Endodermal cell (in vitro differentiated cells): ENCODE measurements at places on chromosomes 12 and 14. TPM values are rescaled to one million over a fixed set of nuclear protein-coding genes. Genes with fewer than 3 reads are reported as not detected.

DNA sequence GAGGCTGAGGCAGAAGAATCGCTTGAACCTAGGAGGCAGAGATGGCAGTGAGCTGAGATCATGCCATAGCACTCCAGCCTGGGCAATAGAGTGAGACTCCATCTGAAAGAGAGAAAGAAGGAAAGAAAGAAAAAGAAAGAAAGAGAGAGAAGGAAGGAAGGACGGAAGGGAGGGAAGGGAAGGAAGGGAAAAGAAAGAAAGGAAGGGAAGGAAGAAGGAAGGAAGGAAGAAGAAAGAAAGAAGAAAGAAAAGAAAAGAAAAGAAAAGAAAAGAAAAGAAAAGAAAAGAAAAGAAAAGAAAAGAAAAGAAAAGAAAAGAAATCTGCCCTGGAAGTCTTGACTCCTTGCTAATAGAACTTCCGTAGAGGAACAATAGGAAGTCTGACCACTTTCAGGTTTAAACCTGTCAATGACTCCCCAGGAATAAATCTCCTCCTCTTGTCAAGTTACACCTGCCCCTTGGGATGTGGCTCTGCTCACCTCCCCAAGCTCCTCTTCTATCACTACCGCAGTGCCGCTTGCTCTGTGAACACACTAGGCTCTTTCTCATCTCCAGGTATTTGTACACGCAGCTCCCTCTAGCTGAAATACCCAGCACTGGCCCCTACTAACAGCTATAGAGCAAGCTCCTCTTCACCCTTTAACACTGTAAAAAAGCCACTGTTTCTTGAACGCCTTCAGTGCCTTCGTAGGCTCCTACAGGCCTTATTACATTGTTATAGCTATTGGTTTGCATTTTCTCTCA, 773.1 kb upstream of the TBX3 start:
- DNase-seq, result peak; percentile 90

DNA sequence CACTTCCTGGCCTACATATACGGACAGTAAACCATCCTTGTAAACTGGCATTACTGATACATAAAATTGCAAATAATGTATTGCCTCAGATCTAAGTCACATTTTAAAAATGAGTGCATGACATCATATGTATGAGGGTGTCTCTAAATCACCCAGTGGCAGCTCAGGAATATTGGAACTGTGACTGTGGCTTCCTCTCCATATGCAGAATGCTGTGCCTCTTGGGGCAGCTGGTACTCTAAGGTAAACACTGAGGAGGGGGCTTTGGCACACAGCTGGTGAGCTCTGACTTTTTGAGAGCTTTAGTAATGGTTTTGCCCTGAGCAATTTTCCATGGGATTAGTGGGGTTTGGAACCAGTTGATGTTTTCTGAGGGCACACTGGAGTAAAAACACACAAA, 263.7 kb downstream of the BMP4 start:
- DNase-seq, result no peak

The CLEC4E gene
- total RNA-seq, result not detected in 3 replicates

- no peak for DNase-seq
Measured at GRCh38 chr12:85946375-85946774, 72.3 kb downstream of the NTS start.

GRCh38 chr12:93059288-93059687, 130.2 kb upstream of the EEA1 start:
- DNase-seq, result no peak

DNA sequence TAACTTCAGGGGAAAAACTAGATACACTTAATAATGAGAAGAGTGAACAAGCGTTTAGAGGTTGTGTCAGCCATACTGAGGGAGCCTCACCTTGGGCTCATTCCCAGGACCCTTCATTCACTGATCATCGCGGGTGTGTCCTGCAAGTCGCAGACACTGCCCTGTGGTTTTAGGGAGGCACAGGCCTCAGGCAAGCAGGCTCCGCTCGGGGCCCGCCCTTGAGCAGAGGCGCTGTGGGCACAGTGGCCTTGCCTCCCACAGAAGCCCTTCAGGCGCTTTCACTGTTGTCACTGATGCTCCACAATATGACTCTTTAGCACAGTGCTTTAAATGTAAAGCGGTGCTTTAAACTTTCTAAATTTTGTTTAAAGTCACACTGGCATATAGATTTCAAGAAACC, 67.4 kb downstream of the DDX51 start:
- DNase-seq, result no peak

GRCh38 chr14:61048640-61049039, 67.6 kb downstream of the SLC38A6 start:
- DNase-seq, result no peak
